ENCODE measurements at places on chromosomes 11 and 22.

GRCh38 chr11:87437133-87437843, 399.6 kb downstream of the TMEM135 start:
- DNase-seq, result no peak

DNA sequence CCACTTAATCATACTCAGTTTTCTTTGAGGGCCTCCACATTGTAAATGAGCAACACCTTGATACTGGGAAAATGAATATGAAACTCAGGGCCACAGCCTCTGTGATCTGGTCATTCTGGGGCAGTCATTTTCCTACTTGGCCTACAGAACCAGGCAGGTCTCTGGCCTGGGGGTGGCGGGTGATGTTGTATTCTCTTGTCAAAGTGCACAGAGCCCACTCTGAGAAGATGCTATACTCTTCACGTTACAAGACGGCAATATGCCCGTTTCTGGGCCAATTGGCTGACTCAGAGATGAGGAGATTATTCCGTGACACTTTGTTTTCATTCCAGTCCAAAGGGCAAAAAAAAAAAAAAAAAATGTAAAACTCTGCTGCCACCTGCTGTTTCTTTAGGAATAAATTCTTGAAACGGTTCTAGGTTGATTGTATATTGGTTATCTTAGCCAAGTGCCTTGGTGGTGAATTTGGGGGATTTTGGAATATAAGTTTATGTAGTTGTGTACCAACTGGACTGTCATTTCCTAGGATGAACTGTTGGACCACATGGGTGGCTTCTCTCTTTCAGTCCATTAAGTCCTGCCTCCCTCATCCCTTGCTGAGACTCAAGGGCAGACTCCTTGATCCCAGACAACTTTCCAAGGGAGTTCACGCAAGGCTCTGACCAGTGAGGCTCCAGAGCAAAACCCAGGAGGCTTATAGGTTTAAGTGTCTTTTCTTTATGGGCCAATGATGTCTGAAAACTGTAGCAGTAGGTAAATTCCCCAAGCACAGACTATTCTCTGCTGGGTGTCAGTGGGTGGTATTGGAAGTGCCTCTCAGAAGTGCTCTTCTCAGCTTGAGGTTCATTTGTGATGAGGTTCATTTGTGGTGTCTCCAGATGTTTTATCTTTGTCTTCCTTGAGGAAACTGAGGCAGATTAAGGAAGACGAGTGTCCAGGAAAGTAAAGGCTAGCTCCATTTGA, 18.2 kb downstream of the ADM start:
- no peak for DNase-seq

DNA sequence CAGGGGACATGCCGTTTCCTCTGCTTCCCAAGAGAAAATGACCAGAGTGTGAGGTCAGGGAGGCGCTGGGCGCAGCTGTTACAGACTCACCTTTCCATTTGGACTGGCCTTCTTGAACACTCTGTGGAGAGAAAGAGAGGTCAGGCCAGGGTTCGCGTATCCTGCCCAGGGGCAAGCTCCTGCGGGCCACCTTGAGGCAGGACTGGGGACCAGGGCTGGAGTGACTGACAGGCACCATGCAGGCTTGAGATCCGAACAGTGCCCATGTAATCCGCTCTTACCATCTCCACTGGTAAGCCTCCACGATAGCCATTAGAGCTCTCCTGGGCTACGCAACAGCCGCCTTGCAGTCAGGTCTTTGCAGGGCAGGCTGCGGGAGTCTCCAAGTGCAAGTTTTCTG, 49.3 kb downstream of the TPBGL start:
- no peak for DNase-seq

DNA sequence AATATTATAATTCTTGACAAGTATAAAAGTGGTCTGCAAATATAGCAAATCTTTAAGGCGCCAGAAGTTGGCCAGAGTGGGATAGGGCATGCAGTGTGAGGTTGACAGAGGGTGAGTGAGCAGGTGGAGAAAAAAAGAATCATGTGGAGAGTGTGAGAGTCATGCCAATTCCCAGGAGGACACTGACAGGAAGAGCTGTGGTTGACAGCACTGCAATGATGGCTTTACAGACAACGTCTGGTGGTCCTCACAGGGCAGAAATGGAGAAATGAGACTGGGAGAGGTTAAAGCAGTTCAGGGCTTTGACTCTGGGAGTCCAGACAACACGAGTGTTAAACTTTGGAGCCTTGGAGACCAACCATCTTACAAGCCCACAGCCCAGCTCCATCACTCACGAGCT, 34.9 kb downstream of the SERPIND1 start:
- no peak for DNase-seq

GRCh38 chr11:93484716-93485115, 58.5 kb downstream of the SMCO4 start:
- DNase-seq, result no peak

DNA sequence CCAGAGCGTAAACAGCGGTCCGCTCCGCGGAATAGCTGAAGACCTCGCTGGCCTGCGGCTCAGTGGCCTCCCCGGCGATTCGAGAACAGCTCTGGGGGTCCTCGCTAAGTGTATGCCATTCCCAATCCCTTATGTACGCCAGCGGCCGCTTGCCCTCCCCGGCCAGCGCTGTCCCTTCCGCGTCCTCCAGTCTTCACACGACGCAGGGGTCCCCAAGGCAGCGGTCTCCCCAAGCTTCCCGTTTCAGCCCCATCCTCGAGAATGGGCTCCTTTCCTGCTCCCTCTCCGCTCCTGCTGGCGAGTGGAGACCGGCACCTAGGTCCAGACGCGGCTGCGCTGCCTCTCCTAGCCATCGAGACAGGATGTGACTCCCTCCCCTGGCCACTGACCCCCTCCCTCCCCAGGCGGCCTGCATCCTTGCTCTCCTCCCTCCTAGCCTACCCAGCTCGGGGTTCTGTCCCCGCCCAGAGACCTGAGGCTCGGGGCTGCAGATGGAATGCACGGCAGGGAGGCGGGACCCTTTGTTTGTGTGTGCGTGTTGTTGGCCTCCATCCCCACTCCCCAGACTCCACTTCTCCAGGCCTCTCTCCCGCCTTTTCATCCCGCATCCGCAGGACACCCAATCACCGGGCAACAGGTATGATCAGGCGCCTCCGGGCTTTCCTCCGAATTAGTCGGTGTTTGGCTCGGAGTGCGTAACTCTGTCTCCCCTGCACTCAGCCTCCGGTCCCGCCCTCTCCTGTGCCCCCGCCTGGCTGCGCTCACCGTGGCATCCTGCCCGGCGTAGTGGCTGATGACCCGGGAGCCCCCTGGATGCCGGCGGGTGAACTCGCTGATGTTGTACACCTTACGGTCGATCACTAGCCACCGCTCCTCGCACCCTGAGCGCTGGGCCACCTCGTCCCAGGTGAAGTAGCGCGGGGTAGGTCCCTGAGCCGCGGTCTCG, 740 bp downstream of the FADS1 start:
- DNase-seq, result peak; percentile 67

GRCh38 chr22:24463071-24463760, 31.9 kb upstream of the UPB1 start:
- no peak for DNase-seq

DNA sequence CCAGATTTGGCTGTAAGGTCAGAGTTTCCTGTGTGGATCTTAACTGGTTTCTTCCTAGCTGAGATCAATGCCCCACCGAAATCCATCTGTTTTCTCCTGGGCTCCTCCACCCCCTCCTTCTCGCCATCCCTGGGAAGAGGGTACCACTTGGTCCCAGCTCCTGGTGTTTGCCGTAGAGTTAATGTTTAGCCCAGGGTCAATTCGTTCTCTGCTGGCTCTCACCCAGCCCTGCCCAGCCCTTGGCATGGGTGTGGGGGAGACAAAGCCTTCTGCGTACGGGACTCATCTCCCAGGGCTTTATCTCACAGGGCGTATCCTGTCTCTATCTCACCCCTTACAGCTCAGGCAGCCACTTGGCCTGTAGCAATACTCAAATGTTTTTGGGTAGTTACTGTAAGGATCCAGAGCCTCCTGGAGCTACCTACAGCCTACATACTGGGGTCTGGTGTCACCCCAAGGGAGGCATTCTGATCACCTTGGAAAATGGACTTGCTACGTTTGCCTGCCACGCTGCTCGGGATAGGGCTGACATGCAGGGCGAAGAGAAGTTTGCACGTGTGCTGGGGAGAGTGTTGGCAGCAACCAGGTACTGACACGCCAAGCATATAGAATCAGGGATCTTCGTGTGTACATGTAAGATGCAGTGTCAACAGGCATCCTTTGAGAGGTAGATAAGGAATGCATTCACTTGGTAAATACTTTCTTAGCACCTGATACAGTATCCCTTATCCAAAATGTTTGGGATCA, 66.1 kb downstream of the SCN3B start:
- DNase-seq, result no peak

DNA sequence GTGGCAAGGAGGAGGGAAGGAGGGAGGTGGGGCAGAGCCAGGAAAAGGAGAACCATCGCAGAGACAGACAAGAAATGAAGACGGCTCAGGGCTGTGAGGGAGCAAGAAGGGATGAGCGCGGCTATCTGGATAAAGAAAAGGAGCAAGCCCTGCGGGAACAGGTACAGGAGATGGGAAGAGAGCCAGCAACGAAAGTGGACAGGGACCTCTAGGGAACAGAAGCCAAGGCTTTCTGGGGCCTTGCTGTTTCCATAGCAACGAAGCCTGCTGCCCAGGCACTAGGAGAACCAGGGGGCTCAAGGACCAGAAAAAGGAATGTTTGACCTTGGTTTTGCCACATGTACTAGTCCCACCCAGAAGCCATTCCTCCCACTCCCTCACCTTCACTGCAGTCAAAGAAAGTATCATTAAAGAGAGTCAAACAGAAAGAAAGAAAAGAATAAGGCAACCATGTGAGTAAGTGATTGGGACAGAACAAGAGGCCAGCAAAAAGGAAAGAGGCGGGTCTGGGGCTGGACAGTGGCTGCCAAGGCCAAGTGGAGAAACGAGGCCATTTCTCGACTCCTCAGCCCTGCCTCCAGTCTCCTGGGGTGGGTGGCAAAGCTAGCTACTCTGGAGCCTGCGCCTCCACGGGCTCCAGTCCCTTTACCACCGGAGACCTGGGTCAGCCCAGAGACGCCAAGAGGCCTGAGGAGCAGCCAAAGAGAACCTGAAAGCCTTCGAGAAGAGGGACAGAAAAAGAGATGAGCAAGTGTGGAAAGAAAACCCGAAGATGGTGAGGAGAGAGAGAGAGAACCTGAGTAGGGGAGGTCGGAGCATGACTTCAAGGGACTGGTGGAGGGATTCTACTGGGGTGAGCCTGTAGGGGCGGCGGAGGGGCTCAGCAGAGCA, 35.1 kb downstream of the NRXN2 start:
- DNase-seq, result no peak

GRCh38 chr11:132587716-132588115, 944.6 kb downstream of the OPCML start:
- no peak for DNase-seq

DNA sequence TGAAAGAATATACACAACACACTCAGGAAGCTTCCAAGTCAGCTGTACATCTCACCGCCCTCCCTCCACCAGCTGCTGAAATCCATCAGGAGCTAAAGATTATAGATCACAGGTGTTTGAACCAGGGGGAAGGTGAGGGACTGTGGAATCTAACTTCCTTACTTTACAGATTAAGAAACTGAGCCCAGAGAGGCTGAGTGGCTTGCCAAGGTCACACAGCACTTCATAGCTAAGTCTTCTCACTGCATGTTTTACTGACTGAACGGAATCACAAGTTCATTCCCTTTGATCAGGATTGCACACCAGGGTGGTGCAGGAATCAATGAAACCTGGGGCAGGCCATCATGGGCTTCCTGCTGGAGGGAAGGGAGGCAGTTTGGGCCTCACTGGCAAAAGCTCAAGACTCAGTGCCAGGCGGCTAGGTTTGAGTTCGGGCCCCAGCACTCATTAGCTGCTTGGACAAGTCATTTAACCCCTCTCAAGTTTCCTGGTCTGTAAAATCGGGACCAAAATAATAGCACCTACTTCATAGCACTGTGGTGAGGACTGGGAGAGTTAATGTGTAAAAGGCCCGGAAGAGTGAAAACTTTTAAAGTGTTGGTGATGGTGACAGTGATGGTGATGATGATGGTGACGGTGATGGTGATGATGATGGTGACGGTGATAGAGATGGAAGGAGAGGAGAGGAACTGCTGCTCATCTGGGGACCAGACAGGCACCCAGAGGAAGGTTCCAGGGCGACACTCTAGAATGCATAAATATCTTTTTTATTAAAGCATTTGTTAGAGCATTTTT, 8.2 kb downstream of the CD5 start:
- DNase-seq, result no peak

DNA sequence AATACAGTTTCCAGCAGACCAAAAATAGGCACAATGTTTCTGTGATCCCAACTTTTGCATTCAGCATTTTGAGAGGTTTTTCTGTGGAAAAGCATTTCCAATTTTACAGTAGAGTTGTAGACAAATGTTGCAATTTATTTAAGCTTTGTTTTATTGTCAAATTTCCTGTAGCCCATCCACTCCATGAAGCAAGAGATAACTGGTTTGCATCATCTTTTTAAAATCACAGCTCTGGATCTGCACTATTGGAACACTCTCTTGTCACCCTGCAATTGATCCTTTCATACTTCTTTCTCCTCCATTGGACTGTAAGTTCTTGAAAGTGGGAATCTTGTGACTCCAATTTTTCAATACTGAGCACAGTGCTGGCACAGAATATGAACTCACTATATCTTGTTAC, 86.0 kb downstream of the MAML2 start:
- DNase-seq, result no peak

GRCh38 chr22:39519681-39520225, 609 bp upstream of the ATF4 start:
- peak; percentile 95 for DNase-seq

GRCh38 chr11:122998727-122999366, 17.2 kb upstream of the BSX start:
- no peak for DNase-seq

- no peak for DNase-seq
Observed at GRCh38 chr11:124625504-124626168, 3.0 kb downstream of the TBRG1 start.

DNA sequence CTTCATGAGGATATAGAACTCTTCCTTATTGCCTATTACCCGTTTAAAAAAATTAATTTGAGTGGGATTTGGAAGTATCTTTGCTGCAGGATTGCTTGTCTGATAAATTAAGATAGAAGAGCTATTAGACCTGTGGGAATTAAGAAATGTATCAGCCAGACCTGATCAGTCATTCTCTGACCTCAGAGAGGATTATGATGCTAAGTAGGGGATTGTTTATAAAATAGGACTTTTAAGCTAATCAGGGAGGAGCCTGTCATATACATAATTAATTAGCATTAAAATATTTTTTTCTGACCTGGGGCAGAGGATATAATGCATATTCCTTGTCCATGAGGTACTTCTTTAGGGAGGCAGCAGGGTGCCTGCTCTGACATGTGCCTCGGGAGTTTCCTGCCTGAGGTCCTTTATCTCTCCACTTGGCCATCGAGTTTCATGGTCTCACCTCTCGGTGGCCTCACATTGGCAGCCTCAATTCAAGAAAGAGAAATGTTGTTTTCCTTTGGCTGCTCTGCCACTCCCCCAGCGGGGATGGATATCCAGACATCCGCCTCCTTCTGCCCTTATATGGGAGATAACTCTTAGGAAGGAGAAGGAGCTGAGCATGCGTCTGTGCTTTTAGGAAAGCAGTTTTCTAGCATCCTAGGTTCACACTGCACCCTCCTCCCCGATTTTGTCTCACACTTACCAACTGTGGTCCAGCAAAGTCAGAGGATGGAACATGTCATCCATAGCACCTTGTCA, 41.1 kb downstream of the DIXDC1 start:
- peak; percentile 83 for DNase-seq

GRCh38 chr11:15801126-15801525, 555.2 kb downstream of the SOX6 start:
- DNase-seq, result no peak
